ENCODE measurements at places on chromosomes 16 and 17. TPM values are rescaled to one million over a fixed set of nuclear protein-coding genes. Genes with fewer than 3 reads are reported as not detected.

The ALOX15 gene
- total RNA-seq = 0.17 TPM

The KIF1C gene
- total RNA-seq = 130 TPM

The OTOA gene
- 0.08 TPM for total RNA-seq

The KRT15 gene
- total RNA-seq = 5.1 TPM

The PPY gene
- total RNA-seq = not detected

The SPNS3 gene
- total RNA-seq = not detected

The DNAH3 gene
- 0.14 TPM for total RNA-seq

The IRX3 gene
- 5.1 TPM for total RNA-seq

The GAST gene
- total RNA-seq = not detected

The MAPT gene
- 1.5 TPM for total RNA-seq

The VMO1 gene
- total RNA-seq = 1.7 TPM

The MTMR4 gene
- 7.3 TPM for total RNA-seq

The MYO18A gene
- 28.9 TPM for total RNA-seq

The TAOK1 gene
- 21.5 TPM for total RNA-seq

The LRRC37A gene
- total RNA-seq = 0.75 TPM

The ITGAX gene
- total RNA-seq = 0.89 TPM

The CCL13 gene
- not detected for total RNA-seq

The BLTP2 gene
- 66.2 TPM for total RNA-seq

The TMC7 gene
- 9.9 TPM for total RNA-seq

The KRTAP29-1 gene
- not detected for total RNA-seq

The GUCY2D gene
- total RNA-seq = not detected

The PLEKHG4 gene
- 15.7 TPM for total RNA-seq

The SHISA6 gene
- total RNA-seq = not detected

The LLGL1 gene
- total RNA-seq = 18.3 TPM

The NPLOC4 gene
- total RNA-seq = 101 TPM

The CHTF18 gene
- 9.9 TPM for total RNA-seq

The KRTAP4-6 gene
- not detected for total RNA-seq

The KLHL11 gene
- 2.1 TPM for total RNA-seq

The LRRC46 gene
- total RNA-seq = 4.0 TPM

The MMP28 gene
- total RNA-seq = 8.4 TPM

The G6PC1 gene
- total RNA-seq = not detected

The KRT12 gene
- not detected for total RNA-seq

The RAC3 gene
- total RNA-seq = 40.5 TPM

Measured in A549 treated with ZK216348 at 1 μM for 4 hours (cell line).